Stimulated activated CD4-positive, alpha-beta T cell treated with anti-CD3 and anti-CD28 coated beads, Interleukin-15, amount 100 ng/mL, for 1 hour (primary cell): ENCODE measurements at places on chromosomes 11 and 22.

- no peak for DNase-seq
Measured at GRCh38 chr11:19982774-19983495, 177.3 kb downstream of the DBX1 start.

DNA sequence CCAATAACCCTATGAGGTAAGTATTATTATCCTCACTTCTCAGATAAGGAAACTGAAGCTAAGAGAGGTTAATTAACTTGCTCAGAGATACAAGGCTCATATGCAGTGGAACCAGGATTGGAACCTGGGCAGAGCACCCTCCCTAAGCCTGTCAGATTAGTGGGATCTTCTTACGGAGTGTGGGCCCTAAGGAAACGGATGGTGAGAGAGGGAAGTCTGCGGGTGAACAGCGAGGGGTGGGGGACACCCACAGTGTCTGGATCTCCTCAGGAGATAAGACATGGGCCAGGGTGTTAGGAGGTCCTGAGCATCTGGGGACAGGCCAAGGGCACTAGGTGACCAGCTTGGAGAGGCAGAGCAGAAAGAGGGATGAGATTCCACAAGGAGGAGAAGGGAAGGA is 376.0 kb downstream of the CADM1 start:
- DNase-seq = no peak

- DNase-seq = no peak
Measured at GRCh38 chr11:13247606-13248296, 29.8 kb upstream of the BMAL1 start.

GRCh38 chr22:49163258-49163959 is 664.3 kb downstream of the BRD1 start:
- no peak for DNase-seq

DNA sequence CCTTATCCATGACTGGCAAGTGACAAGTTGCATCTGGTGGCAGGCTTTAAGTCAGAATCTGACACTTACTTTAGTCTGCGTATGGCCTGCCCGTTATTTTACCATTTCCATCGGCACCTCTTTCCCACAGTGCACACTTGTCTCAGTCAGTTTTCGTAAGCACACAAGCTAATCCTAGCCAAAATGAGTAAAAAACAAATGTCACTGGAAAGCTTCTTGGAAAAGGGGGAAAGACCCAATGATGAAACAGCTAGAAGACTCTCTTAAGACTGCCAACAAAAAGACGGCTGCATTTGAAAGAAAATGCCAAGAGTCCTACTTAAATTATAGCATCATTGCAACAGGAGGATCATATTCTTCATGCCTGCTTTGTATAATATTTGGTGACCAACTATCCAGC is 457.9 kb upstream of the ISX start:
- no peak for DNase-seq

GRCh38 chr11:68542617-68543016 is 82.1 kb downstream of the PPP6R3 start:
- DNase-seq = no peak

DNA sequence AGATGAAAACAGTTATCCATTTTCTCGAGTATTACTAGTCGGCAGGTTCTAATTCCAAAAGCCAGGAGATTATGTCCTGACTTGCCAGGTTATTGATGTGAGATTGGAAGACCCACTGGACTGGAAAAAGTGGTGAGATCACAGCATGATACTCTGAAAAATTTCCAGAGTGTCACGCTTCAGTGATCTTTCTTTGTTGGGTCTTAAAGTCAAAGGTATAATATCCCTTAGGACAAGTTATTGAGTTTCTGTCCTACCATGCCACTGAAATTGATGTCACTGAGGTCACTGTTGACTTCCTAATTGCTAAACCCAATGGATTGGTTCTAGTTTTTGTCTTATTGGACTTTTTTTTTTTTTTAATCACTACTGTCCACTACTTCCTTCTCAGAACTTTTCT is 104.5 kb upstream of the GRAMD1B start:
- DNase-seq = no peak

DNA sequence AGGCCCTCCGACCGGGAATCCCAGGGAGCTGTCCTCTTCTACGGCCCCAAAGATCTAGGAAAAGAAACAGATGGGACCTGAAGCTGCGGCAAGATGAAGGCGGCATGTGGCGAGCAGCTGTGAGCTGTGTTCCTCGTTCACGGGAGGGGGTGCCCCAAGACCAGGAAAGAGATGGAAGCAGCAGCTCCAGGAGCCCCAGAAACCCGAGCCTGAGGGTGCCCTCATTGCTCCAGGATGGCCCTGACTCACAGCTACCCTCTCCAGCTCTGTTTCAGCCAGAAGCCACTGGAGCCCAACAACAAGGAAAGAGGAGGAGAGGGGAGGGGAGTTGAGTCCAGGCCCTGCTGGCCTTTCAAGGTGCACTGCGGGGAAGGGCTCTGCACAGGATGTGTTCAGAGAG is 23.7 kb upstream of the NAP1L4 start:
- DNase-seq = no peak

- DNase-seq = no peak
Measured at GRCh38 chr11:100068116-100068515, 619.0 kb upstream of the ARHGAP42 start.

GRCh38 chr11:122633219-122633829 is 22.2 kb upstream of the UBASH3B start:
- no peak for DNase-seq

DNA sequence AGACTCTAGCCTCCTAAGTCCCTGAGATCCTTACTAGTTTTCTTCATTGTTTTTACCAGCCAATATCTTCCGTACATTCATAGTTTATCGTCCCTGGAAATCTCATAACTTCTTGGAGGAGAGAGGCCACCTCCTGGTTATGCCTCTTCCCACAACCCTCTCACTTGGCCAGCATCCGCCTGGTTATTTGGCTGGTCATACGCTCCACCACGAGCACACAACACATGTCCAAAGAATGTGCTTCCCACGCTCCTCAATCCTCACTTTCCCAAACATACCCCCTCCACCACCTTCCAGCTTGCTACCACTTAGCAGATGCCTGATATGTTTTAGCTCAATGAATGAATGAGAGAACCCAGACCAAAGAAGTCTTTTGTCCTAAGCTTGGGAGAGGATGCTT is 83.5 kb upstream of the EIF3D start:
- no peak for DNase-seq

DNA sequence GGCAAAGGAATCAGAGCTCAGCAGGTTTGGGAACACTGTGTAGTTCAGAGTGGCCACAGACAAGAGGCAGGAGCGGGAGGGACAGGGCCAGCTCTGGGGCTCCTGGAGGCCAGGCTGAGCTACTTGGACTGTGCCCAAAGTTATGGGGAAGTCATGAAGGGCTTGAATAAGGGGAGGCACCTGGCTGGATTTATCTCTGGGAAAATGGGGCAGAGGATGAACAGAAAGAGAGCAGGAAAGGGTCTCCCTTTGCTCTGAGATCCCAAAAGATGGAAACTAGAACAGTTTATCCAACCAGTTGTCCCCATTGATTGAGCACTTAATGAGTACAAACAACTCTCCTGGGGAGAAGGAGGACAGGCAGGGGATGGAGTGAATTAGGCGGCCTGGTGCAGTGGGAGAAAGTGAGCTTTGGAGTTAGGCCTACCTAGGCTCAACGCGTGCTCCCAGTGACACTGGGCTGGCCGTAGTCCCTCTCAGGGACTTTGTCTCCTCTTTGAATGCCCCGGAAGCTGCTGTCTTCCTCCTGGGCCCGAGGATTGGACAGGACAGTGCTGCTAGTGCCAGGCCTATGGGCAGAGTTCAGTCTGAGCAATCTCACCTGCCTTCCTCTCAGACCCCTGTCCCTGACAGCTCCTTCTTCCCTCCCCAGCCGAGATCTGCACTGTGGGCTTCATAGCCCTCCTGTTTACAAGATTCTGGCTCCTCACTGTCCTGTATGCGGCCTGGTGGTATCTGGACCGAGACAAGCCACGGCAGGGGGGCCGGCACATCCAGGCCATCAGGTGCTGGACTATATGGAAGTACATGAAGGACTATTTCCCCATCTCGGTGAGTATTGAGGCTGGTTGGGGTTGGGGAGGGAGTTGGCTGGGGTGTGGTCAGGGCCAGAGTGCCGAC is 2.0 kb downstream of the MOGAT2 start:
- DNase-seq = no peak

DNA sequence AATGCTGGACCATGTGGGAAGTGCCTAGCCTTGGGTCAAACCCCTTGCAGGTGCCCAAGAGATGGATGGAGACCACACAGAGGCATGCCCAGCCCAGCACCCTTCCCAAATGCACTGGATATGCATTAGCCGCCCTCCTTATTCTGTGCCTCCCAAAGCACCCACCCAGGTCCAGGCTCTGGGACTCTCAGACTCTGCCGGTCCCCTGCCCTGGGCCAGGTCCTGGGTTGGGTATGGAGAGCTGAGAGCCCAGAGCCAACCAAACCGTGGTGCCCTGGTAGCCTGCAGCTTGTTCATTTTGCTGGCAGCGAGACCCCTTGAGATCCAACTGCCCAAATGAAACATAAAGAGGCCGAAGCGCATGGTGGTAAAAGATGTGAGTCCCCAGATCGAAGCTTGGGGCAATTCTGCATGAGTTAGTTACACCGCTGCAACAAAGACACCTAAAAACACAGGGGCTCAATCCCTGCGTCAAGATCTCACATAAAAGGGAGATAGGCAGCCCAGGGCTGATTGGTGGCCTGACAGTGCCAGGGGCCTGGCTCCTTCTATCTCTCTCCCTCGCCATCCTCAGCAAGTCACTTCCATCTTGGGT is 61.5 kb downstream of the MYEOV start:
- no peak for DNase-seq

- DNase-seq = no peak
Measured at GRCh38 chr11:21838427-21838826, 354.5 kb upstream of the ANO5 start.

DNA sequence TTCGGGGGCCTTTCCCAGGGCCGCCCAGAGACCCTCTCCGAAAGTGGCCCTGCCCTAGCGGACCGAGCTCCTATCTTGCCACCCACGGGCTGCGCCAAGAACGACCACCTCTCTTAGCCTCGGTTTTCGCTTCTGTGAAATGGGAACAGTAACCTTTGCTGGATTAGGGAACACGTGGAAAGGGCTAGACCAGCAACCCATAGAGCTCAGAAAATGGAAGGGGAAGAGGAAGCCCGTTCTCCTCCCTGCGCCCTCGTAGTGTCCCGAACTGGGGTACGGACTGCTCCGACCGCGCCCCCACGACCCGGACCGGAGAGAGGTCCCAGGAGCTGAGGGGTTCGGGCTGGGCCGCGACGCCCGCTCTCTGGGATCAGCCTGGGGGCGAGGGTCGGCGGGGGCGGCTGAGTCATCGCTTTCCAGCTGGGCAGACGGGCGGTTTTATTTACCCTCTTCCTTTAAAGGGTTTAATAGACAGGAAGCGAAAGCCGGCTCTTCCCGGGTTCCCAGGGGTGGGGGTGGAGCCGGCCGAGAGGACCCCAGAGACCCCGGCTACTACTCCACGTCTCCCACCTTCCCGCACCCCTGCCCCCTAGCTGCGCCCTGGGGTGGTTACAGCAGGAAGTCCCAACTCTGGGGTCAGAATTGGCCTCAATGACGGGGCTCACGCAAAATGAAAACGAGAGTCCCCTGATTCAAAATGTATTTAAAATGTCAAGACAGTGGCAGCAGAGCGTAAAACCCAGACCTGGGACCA is 907 bp upstream of the PHLDA2 start:
- DNase-seq = no peak

GRCh38 chr11:112005422-112006094 is 19.6 kb upstream of the DLAT start:
- DNase-seq = no peak
